ENCODE measurements at places on chromosomes 6 and 20.

- DNase-seq = no peak
Observed at GRCh38 chr20:43404878-43405277, 52.8 kb upstream of the SRSF6 start.

DNA sequence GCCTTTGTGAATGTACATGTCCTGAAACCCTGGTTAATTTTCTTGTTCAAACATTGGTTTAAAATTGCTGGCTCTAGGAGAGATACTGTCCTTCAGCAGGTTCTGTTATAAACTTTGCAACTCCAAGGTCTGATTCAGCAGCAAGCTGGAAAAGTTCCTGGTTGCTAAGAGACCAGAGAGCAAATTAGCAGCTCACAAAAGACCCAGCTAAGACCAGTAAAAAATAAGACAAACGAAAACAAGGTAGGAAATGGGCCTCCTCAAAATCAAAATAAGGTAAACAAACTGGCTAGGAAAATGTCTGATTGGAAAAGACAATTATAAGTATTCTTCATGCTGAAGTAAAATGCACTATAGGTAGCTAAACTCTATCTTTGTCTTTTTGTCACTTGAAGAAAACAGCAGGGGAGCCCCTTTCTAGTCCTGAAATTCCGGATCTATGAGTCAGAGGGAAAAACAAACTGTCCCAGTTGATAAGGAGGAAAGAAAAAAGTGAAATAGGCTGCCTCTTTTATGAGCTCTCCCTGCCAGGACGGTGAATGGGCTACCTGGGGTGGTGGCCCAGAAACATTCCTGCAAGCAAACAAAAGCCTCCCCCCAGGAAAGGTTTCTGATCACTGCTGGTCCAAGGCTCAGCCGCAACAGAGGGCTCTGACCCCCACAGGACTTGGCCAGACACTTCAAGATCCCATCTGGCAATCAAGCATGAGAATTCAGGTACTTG is 41.6 kb downstream of the UNC5CL start:
- DNase-seq = peak; percentile 78

DNA sequence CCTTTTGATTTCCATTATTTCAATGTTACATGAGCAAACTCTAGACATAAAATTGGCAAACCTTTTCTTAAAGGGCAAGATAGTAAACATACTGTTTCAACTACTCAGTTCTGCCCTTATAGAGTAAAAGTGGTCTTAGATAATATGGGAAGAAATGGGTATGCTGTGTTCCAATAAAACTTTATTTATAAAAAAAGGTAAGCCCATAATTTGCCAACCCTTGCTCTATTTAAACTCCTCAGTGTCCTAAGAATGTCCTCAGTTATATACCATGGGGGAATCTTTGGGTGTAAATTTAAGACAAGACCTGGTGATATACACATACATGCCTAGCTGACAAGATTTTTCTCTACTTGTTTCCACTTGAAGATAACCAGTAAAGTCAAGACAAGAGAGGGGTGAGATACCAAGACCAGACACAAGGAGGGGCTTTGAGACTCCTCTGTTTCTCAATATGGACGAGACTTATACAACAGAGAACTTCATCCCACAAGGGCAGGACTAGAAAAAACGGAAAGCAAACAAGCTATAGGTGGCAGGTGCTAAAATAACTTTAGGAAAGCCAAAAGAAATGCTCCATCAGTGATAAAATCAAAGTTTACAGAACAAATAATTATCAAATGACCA is 10.5 kb downstream of the SNX3 start:
- DNase-seq = no peak

GRCh38 chr6:166771701-166772100 is 144.7 kb upstream of the RPS6KA2 start:
- no peak for DNase-seq

DNA sequence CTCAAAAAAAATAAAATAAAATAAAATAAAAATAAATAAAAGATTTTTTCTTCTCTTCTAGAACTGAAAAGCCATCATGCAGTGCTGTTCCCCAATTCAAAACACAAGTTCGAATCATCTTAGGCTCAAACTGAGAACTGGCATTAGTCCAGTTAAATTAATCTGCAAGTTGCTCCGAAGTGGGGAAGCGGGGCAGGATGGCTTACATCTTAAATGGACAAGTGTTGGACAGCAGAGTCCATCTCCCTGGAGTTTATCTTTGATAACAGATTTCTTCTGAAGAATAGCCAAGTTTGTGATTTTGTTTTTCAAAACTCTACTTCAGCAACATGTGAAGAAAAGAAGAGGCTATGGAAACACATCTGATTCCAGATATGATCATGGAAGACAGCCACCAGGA is 111.3 kb upstream of the ASF1A start:
- DNase-seq = no peak

Data from muscle of leg (tissue), 16 donors.